ENCODE measurements at places on chromosomes 6 and 20.
A peak's percentile ranks its signal among the peaks of the same experiment; 100 is the strongest.

DNA sequence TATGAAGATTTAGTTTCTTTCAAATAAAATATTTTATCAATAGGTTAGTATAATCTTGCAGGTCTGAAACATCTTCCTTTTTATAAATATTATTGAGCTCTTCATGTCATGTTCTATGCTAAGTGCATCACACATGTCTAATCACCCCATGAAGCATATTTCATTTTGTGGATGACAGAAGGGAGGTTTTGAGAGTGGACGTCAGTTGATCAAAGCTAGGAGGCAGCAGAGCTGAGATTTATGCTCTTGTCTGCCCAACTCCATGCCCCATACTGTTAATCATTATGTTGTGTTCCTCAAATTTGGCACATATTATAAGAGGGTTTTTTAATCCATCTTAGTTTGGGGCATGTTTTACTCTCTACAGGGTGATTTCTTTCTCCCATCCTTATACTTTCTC, 22.7 kb downstream of the DSE start:
- no peak for DNase-seq

DNA sequence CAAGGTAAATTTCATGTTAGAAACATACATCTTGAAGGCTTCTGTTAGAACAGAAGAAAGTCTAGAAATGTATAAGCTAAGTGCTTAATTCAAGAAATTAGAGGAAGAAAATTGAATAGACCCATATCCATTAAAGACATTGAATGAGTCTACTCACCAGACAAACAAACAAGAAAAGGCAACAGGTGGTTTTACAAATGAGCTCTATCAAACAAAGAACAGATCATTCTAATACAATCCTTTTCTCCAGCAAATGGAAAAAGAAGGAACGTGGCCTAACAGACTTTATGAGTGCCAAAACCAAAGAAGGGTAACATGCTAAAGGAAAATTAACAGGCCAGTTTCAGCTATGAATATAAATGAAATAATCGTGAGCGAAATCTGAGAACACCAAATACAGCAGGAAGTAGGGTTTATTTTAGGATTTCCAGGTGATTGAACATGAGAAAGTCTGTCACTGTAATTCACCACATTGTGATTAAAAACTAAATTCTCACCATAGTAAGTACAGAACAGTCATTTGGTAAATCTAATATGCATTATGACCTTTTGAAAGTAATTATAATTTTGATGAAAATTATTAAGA, 22.6 kb downstream of the MTHFD1L start:
- no peak for DNase-seq

DNA sequence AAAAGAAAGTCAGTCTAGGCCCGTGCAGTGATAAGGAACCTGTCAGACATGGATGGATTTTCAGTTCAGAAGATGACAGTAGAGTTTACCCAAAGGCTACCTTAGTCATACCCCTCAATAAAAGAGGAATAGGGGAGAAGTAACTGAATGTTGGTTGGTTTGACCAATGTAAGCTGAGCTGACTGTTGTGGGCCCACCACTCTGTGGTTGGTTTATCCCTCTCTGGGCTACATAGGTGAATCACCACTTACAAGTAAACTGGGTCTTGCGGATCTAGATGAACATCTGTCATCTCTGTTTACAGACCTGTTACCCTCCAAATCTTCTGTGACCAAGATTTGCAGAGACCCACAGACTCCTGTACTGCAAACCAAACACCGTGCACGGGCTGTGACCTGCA, 37.2 kb upstream of the MYLK2 start:
- DNase-seq: no peak

GRCh38 chr20:16293590-16293989, 279.7 kb downstream of the KIF16B start:
- no peak for DNase-seq

DNA sequence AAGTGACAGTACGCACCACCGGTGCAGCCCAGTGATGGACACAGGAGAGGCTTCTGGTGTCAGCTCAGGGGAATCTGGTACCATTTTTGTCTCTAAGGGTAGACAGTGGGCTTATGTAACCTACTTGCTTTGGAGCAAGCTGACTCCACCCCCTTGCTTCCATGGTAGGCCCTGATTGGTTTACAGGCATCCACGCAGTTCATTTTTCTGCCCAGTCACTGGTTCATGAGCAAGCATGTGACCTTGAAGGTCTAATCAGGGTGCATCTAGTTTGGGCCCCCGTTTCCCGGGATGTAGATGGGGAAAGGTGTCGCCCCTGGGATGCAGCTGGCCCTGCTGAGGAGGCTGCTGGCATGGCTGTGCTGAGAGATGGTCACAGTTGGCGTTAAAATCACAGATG, 244.8 kb upstream of the KCNG1 start:
- DNase-seq: no peak

GRCh38 chr6:139409026-139409425, 34.6 kb upstream of the CITED2 start:
- DNase-seq: no peak

DNA sequence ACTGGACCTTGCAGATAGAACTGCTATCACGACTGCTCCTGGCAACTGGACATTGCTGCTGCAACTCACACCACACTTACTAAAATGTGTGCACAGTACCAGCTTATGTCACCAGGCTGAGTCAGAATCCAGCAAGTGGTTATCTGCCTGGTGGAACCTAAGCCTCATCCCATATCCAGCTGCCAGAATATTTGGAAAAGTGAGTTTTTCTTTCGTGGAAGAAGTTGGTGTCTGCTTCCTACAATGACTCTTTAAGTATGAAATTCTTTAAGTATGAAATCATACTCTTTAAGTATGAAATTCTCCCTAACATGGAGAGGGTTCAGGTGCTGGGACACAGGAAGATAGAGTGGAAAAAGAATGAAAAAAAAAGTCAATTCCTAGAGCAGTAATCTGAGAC, 16.4 kb upstream of the POLR1H start:
- no peak for DNase-seq

DNA sequence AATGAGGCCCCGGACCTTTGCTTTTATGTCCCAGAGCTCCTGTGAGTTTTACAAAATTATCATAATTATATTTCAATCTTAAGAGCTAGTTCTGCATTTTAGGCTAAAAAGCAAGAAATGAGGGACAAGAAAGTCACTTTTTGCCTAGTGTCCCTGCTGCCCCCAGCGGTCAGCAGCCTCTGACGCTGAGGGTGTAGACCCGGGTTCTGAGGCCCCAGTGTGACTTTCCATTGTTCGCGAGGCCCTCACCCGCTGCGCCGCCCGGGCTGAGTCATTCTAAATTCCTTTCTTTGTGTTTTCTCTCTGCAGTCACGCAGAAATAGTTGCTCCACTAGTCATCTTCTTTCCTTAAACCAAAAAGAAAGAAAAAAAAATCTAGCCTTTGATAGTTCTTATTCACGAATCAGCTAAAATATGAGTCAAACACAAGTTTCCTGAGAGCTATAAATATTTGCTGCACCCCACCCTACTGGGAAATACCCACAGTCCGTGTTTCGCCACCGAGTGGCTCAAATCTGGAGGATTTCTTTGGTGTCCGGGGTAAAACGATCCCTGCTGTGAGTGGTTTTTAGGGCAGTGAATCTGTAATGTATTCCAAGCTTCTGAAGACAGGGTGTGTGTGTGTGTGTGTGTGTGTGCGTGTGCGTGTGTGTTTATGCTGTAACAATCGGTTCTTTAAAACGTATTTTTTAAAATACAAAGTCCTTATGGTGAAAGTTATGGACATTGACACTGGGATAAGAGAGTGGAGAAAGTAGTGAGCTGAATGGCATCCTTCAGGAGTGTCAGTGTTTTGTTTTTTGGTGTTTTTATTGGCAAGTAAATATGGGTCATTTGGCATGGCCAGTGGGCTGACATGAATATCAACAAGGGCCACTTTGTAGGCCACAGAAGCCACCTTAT, 59.7 kb upstream of the EEF1A1 start:
- DNase-seq: no peak

DNA sequence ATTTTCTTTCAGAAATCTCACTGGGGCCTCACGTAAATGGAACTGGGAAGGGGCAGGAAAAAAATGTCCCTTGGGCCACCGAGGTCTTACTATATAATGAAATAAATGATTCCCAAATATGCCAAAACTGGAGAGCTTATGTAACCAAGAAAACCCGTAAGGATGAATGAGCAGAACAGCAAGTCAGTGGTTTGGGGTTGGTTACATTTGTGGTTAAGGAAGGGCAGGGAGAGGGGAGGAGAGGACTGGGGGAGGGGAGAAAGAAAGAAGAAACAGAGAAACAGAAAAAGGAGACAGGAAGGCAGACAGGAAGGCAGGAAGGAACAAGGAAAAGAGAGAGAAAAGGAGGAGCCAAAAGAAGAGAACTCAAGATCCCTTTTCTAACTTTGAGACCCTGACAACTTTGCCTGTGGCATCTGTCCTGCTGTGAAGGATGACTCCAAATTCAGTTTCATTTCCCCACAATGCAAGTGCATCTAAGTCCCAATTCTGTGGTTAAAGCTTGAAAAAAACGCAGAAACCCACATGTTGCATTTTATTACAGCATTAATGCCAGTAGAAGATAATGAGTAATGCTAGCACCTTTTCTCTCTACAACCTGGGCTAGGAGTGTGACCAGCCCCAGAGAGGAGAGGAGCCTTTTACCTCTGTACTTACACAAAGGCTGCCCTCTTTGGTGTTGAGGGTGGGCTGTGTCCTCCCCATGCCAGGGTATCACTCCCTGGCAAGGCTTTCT, 10.8 kb upstream of the ARMC2 start:
- DNase-seq: no peak

GRCh38 chr6:6870921-6871320, 236.8 kb upstream of the RREB1 start:
- no peak for DNase-seq

DNA sequence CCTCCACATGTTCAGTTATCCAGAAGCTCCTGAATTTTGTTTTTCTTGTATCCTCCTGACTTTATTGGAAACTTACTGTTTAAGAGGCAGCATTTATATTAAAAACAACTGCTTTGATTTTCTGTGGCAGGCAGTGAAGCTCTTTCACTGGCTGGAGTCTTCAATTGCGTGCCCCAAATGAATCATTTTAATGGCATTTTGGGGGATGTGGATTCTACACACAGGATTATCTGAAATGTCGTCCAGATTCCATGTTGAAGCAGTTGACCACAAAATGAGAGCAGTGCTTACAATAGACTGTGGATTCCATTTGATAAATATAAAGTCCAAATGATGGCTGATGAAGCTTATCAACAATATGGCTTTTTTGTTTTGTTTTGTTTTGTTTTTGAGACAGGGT, 41.0 kb upstream of the HIVEP1 start:
- no peak for DNase-seq

- DNase-seq: no peak
Measured at GRCh38 chr6:16148498-16148897, 19.6 kb downstream of the MYLIP start.

GRCh38 chr20:34938466-34939163, 17.0 kb downstream of the GSS start:
- peak; percentile 15 for DNase-seq

DNA sequence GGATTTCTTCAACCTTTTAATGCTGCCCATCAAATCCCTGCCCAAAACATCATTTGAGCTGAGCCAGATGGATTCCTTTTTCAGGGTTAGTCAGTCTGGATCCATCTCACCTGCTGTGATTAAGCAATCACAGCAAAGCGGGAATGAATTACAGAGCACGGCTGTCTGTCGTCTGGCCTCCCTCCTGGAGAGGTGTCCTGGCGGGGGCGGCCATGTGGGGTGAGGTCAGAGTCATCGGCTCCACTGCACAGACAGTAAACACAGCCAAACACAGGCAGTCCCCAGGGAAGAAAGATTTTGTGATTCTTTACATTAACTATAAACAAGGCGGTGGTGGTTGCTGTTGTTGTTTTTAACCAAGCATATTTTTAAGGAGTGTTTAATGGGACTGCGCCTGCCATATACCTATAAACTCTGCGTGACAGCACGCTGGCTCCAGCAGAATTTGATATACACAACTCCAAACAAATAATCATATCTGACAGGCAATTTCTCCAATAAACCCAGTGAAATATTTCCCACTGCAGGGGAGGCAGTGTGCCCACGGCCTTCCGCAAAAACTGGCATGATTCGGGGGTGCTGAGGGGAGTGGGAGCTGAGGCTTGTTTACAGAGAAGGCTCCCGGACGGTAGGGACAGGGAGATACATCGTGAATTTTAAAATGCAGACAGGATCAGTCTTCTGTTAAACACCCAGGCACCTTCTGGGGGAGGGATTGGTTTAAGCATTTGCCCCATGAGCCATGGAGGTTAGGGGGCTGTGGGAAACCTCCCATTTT, 232.0 kb upstream of the PMEPA1 start:
- DNase-seq: no peak

DNA sequence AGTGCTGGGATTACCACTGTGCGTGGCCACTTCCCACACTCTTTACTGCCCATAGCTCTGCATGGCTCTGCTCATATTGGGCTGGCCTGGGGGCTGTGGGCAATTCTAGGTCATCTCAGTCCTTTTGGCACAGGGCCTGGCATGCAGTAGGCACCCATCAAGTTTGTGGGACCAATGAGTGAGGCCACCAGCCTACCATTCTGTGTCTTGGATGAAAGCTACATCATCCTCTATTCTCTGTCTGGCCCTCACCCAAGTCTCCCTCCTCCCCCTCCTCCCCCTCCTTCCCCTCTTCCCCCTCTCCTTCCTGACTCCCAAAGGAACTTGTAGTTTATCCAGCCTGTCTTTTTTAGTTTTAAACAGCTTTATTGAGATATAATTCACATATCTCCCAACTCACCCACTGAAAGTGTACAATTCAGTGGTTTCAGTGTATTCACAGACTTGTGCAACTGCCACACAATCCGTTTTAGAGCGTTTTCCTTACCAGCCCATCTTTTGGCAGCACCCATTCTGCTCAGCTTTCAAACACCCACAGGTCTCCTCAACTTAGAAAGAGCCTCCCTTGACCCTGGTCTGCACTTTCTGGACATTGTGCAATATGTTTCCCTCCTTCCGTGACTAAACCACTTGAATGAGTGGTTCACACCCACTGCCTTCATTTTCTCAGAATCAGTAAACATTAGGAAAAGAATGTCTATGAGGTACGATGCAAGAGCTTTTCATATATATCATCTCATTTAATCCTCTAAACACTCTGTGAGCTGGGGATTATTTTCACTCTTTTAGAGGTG, 21.5 kb upstream of the MRPS18A start:
- DNase-seq: no peak

DNA sequence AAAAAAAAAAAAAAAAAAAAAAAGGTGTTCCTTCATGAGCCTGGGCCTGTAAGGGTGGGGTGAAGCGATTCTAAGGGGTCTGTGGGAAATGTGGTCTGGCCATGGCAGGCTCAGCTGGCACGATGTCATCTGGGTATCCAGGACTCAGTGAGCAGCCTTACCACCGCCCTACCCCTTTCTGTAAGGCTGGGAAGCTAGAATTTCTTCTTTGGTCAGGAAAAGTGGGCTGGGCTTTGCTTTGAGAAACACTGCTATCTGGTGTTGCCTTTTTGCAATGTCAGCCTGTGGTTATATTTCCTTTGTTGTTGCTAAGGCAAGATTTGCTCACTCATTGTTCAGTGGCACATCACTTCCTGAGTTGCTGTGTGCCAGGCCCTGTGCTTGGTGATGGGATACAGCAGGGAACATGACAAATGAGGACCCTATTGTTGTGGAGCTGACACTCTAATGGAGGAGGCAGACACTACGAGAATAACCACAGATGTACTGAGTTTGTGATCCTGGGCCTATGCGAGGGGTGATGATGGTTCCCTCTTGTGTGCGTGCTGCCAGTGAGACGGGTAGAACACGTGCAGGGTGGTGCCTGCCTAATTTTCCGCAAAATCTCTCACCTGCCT, 45.9 kb upstream of the ZNFX1 start:
- no peak for DNase-seq

Data from NCI-H2081 treated with DMSO at 0.1 percent for 48 hours (cell line).